Heart right ventricle (tissue), 16 donors: ENCODE measurements at places on chromosomes 11 and 22. TPM values are rescaled to one million over a fixed set of nuclear protein-coding genes. Genes with fewer than 3 reads are reported as not detected.

FOLR1 gene
- 0.16 TPM for polyA plus RNA-seq

SAA1 gene
- polyA plus RNA-seq, result 10.1 TPM

CEND1 gene
- 0.75 TPM for polyA plus RNA-seq

CRYBA4 gene
- not detected for polyA plus RNA-seq

BTG4 gene
- polyA plus RNA-seq, result not detected
